Pulmonary artery endothelial cell (primary cell): ENCODE measurements at places on chromosomes 16 and 17. TPM values are rescaled to one million over a fixed set of nuclear protein-coding genes. Genes with fewer than 3 reads are reported as not detected.

- no peak for DNase-seq
Observed at GRCh38 chr17:73289549-73290254, 22.1 kb downstream of the CDC42EP4 start.

The SKAP1 gene
- total RNA-seq = not detected in 2 replicates

The CCL13 gene
- total RNA-seq = not detected in 2 replicates

The ARHGAP27 gene
- 12.2 and 13.9 TPM in 2 replicates for total RNA-seq

The LRRC36 gene
- 0.32 and 0.92 TPM in 2 replicates for total RNA-seq

DNA sequence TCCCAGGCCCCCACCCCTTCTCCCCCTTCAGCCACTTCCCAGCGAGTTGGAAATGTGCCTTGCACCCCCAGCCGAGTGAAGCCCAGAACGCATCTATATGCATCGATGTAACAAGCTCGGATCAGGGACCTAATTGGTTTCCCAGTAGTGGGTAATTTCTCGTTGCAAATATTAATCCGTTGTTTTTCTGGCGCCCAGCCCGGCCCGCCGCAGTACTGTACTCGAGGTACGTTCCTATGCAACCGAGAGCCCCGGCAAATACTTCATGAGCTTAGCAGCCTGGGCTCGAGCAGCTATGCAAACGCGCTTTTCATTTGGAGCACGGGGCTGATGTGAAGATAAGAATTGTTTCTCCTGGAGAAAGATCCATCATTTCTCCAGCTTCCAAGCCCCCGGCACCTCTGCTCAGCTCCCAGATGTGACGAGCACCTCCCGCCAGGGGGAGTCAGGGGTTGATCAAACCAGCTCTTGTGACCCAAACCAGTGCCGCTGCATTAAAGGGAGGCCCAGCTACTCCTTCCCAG, 229.8 kb downstream of the KATNIP start:
- no peak for DNase-seq

GRCh38 chr16:29815032-29815721, 775 bp upstream of the PAGR1 start:
- DNase-seq = no peak

DNA sequence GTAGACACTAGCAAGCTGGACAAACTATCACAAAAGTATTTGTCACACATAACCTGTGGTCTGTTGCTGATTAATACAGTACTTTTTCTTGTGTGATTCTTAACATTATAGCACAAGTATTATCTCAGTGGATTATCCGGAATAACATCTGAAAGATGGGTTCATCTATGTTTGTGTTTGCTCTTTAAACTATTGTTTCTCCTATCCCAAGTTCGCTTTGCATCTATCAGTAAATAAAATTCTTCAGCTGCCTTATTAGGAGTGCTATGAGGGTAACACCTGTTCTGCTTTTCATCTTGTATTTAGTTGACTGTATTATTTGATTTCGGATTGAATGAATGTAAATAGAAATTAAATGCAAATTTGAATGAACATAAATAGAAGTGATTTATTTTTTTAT, 14.5 kb downstream of the RNFT1 start:
- DNase-seq = no peak

DNA sequence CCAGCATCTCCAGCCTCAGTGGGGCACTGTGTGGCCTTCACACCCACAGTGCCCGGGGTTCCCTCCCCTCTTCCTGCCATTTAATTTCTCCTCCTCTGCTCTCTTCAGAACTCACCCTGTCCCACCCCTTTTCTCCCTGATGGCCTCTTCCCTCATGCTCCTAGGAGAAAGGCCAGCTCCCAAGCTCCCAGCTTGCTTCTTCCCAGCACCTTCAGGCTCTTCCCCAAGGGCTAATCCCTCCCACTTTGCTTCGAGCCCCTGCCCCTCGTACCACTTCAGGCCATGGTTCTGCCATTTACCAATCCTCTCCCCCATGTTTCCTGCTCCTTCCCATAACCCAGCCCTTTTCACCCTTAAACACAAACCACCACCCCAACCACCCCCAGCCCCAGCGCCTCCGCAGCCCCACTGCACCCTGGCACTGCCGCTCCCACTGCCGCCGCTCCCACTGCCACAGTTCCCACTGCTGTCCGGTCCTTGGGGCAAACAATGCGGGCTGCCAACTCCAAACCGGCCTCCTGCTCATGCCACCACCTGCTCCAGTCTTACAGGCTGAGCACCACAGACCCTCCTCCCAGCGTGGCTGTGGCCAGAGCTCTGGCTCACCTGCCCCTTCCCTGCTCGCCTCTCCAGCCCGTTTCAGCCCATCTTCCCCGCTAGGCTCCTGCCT, 28.6 kb downstream of the ADAM11 start:
- DNase-seq = no peak

The KCNH4 gene
- total RNA-seq = 0.04 TPM in 1 of 2 replicates, not detected in the other

GRCh38 chr17:80706463-80706867, 161.8 kb downstream of the RPTOR start:
- DNase-seq = no peak

DNA sequence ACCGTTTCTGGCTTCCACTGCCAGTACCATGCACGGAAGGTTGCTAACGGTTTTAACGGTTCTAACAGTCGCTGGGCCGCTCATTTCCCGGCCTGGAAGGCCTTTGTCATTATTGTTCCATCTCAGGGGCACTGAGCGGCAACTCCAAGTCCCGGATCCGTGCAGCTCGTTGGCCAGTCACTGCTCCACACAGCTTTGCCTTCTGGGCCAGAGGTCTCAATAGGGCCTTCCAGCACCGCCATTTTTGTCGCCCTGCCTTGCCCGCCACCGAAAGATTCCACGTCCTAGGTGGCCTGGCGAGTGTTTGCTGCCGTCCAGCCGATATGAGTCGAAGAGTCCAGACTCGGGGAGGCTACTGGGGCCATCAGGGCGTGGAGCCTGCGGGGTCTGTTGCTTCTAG, 30.3 kb upstream of the ATF7IP2 start:
- no peak for DNase-seq

DNA sequence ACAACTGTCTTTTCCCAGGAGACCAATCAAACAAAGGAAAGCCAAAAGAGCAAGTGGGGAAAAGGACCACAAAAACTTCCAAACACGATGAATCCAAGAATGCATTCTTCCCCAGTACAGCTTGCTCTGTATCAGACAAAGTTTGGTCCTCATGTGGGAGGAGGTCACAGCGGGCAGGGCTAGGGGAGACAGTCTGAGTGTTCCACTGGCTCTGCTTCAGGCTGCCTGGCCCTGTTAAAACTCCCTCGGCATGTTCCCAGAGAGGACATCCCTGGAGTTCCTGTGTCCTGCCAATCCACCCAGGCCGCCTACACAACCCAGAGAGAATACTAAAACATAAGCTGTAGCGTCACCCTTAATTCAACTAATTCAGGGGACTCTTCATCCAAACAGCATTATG, 415.1 kb upstream of the DYNLRB2 start:
- no peak for DNase-seq

DNA sequence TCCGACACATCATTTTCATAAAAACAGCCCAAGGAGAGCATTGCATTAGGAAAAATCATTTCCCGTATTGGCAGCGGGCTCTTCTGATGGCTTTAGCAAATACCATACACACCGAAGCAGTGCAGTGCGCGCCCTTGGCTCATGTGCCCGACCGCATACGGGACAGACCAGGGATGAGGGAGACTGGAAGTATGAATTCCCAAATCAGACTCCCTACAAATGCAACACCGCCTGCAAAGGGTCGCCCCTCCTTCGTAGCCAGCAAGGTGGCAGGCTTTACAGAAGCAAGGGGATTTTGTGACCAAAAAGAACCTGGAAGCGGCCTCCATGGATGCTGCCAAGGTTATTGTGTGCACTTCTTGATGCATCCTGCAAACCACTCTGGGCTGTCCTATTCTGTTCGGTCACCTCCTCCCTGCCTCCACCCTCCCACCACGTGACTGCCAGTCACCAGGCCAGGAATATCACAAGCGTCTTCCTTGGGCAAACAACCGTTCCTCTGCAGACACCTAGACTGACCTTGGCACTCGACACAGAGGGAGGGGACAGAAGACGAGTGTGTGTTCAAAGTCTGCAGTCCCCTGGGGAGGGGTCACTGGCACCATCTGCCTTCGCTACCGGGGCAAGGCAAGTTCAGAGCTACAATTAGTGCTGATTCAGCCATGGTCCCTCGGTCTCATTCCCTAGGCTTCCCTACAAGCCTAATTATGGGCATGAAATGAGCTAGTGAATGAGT, 460.4 kb downstream of the SLC39A11 start:
- DNase-seq = no peak

The DPEP3 gene
- not detected in 2 replicates for total RNA-seq
